ENCODE measurements at places on chromosomes 1 and 21.

- DNase-seq: no peak
Measured at GRCh38 chr21:41755258-41755933, 11.5 kb downstream of the RIPK4 start.

DNA sequence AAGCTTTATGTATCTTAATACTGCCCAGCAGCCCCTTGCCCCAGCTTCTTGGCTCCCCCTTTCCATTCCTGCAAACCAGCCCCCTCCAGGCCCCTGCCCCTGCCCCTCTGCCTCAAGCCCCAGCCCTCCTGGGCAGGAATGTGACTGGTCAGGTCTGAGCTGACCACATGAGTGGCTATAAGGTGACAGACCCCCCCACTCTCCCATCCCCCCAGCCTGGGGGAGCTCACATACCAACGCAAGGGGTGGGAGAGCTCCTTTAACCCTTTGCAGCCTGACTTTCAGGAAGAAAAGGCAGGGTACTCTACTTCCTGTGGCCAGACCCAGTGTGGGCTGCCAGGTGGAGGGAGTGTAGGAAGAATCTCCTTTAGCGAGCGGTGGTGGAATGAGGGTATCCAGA lies 33.2 kb downstream of the AHDC1 start:
- no peak for DNase-seq

DNA sequence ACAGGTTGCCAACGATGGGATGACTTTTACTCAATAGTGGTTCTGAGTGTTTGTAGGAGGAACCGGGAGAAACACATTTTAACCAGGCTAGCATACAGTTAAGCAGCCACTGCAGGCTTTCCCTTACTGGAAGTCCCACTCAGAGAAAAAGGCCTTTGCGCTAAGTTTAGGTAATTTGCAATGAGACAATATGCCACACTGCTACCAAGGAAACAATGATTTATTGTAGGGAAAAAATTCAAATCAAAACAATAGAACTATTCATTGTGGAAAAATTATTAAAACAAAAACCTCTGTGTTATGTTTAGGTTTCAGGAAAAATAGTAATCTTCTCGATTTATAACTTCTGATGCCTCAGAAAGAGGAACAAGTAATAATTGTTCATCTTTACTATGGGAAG lies 51.4 kb upstream of the CR2 start:
- no peak for DNase-seq

- peak; percentile 40 for DNase-seq
Measured at GRCh38 chr1:244674446-244674845, 21.5 kb downstream of the DESI2 start.

- no peak for DNase-seq
Measured at GRCh38 chr21:44440241-44441040, 14.9 kb upstream of the LRRC3 start.

GRCh38 chr1:61337981-61338848 lies 255.9 kb downstream of the NFIA start:
- DNase-seq: peak; percentile 83

DNA sequence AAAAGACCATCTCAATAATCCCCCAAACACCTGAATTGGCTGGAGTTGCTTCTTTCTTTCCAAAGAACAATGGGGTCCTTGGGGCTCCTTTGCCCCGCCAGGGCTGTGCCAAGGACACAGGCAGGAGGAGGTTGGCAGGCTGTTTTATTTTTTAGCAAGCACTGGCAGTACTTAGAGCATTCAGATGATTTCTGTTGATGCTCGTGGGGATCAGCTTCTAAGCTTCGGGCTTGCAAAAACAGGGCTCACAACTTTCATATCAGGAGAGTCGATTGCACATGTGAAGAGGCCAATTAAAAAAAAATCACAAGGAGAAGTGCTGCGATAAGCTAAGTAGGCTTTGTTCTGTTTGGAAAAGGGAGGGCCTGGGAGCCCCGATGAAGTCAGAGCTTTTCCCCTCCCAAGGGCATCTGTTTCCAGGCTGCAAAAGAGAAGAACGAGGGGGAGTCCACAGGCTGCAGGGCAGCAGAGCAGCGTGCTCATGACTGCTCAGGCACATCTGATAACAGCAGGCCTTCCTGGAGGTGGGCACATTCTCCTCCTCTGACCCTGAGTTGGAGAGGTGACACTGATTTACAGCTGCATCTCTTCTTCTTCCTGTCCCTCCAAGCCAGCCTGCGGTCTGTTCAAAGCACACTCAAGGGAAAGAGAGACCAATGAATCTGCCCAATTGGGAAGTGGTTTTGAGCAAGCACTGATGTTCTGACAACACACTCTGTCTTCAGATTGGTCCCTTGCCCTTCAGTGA lies 27.3 kb upstream of the BCAR3 start:
- DNase-seq: peak; percentile 45

DNA sequence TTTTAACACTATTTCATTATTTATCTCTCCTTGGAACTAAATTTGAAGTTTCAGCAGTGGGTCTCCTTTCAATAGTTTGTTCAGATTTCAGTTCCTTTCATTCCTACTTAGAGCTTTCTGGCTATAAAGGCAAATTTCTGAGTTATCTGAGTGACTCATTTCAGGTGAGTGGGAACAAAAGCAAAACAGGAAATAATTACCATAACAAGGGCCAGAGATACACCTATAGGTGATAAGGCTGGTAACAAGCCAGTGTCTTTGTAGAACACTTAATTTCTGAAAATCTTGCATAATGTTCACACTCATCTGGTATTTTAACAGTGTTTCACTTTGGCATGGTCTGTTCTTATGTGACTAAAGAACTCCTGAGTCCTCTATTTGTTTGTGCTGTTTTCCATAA lies 64.5 kb upstream of the PRRC2C start:
- DNase-seq: no peak

GRCh38 chr1:239682046-239682445 lies 295.7 kb downstream of the CHRM3 start:
- no peak for DNase-seq

DNA sequence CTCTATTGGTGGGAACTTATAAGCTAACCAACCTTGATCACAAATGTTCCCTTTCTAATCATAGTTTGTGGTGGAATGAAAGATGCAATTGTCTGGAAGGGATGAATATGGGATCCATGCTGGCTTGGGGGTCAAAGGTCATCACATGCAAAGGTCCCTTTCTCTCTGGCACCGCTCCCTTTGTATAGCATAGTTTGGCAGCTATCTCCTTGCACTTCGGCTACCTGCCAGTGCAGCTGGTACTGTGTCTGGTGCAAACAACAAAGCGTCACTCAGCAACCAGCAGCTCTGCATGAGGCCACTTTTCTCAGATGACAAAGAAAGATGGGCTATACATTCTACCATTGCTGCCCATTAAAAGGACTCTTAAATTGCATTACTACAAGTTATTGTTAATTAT lies 188.2 kb upstream of the NFIA start:
- no peak for DNase-seq

DNA sequence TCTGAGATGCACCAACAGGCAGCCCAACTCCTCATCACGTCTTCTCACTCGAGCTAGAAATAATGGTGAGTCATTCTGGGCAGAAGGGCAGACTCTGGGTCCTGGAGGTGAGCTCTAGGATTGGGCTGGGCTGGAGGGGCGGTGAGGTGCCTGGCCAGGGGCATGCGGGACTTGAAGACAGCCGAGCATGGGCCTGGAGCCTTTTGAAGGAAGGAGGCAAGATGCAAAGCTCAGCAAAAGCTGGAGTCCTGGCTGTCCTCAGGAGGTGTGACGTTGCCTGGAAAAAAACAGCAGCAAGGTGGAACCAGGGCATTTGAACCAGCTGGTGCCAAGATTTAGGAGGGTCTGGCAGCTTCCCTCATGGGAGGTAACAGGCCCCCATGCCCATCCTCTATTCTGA lies 712 bp downstream of the KCNA2 start:
- no peak for DNase-seq

GRCh38 chr1:162910161-162910560 lies 49.2 kb upstream of the CCDC190 start:
- DNase-seq: no peak

DNA sequence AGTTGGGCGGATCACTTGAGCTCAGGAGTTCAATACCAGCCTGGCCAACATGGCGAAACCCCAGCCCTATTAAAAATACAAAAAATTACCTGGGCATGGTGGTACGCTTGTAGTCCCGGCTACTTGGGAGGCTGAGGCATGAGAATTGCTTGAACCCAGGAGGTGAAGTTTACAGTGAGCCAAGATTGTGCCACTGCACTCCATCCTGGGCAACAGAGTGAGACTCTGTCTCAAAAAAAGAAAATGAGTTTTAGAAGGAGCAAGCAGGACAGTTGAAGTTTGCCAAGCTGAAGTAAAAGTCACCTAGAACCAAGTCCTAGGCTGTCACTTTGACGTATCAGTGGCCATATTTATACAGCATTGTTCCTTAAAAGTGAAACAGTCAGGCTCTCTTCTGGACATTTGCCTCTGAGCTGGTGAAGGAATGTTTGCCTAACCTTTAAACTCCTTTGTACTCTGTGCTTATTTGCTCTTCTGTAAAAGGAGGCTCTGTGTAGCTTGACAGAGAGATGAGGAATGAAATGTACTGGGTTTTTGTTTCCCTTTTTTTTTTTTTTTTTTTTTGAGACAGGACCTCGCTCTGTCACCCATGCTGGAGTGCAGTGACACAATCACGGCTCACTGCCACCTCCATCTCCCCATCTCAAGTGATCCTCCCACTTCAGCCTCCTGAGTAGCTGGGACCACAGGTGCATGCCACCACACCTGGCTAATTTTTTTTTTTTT lies 2.8 kb downstream of the RAB4A start:
- no peak for DNase-seq

- DNase-seq: no peak
Measured at GRCh38 chr1:77395051-77395450, 113.2 kb downstream of the AK5 start.

All from fibroblast of skin of abdomen (primary cell).